ENCODE measurements at places on chromosomes 5 and 9.

DNA sequence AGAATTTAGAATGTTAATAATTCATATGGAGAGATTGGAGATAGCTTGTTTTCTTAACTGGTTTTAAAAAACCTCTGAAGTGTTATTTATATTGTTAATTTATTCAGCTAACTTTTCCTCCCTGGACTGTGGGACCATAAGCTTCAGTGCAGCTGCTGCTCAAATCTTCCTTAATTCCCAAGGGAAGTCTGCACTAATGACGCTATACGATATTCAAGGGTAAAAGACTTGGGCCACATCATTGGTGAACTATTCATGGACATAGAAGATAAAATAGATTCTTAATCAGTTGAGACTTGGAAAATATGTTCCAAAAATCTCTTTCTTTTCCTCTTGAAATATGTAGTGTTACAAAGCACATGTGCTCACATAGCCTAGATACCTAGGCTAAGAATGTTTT, 31.1 kb upstream of the GAS1 start:
- DNase-seq = no peak

DNA sequence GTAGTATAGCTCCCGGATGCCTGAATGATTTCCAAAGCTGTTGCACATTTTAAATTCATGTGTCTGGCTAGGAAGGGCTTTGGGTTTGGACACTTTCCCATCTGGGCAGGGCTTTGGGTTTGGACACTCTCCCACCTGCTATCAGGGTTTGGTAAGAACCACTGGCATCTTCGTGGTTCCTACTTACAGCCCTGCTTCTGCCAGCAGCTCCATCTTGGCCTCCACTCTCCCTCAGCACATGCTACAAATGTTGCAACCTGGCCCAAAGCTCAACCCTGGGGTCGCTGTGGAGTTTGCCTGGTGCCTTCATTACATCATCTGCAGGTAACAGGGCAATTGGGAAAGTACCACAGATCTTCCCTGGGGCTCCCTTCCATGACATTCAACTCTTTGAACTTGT, 3.5 kb downstream of the TMCO6 start:
- no peak for DNase-seq

DNA sequence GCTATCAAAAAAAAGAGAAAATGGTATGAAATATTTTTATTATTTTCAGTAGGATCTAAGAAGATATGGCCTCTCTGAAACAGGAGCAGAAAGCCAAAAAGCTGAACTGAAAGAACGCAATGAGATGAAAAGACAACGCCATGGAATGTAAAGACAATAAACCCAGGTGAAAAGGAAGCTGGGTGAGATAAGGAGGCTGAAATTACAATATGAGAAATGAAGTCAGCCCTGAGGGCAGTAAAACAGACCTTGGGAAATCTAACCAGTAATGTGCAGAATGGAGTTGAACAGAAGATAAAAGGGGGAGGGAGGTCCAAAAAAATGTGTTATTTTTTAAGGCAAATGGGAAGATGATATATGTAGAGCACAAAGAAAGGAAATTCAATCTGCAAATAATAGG, 265.3 kb downstream of the ENC1 start:
- DNase-seq = no peak

GRCh38 chr5:9015937-9016270, 530.0 kb downstream of the SEMA5A start:
- DNase-seq = no peak

DNA sequence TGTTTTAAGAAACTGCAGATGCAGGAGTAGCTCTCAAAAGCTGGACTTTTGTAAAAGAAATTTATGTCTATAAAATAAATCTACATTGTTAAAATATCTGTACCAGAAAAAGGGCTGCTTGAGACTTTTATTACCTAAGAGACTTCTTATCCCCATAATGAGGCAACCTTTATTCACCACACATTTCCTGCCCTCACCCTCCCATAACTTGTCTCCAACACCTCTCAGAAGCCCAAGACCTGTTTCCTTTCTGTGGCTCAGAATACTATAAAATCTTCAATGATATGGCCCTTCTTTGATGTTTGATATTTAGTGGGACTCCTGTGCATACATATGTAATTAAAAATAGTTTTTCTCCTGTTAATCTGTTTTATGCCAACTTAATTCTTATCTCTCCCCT, 141.5 kb upstream of the FER start:
- no peak for DNase-seq

DNA sequence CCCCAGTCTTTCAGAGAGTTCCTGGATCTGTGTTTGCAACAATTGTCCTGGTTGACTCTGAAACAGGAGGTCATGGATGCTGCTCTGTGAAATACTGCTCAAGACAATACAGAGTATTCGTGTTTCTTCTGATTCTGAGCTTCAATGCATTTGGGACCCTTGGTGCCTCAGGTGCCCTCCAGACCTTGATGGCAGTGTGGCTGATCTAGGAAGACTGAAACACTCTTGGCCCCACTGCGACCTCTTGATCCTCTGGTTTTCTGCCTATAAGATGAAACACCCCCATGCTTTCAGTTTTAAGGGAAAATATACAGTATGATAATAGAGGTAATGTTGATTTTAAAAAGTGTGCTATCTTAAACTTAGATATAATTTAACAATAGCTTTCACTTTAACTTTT, 67.6 kb downstream of the GDNF start:
- no peak for DNase-seq

- DNase-seq = peak; percentile 73
Observed at GRCh38 chr5:43000111-43000840, 39.8 kb downstream of the ANXA2R start.

- no peak for DNase-seq
Observed at GRCh38 chr5:32475334-32476097, 31.0 kb upstream of the ZFR start.

DNA sequence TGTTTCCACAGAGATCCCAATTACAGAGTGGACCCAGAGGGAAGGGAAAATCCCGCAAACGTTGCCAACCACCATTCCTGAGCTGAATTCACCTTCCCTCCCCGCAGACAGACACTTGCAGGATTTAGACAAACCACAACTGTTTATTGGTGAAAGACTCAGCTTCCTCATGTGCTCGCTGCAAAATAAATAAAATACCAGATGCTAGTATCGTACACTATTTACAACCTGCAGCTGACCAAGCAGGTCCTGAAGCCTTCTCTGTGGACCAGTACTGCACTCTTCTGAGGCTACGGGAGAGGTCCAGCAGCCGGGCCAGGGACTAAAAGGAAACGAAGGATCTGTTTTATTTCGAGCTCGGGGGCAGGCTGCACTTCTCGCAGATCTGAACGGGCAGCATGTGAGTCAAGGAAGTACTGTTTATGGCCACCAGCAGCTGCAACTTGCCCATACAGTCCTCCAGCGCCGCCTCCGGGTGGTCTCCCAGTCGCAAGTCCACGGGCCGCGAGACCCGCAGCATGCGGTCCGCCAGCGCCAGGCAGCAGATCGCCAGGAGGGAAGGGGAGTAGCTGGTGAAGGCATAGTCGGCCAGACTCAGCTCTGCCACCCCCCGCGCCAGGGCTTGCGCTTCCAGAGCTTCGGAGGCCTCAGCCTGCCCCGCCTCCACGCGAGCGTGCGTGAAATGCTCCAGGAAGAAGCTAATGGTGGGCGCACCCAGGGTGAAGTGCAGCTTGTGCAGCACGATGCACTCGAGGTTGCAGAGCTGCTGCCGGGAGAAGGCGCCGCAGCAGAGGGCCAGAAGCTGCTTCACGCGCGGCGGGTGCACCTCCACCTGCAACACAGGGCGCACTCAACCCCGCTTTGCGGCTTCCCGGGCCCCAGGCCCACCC, 2.1 kb downstream of the CCNO start:
- peak; percentile 24 for DNase-seq

- no peak for DNase-seq
Observed at GRCh38 chr5:154352960-154353548, 92.7 kb upstream of the SAP30L start.

DNA sequence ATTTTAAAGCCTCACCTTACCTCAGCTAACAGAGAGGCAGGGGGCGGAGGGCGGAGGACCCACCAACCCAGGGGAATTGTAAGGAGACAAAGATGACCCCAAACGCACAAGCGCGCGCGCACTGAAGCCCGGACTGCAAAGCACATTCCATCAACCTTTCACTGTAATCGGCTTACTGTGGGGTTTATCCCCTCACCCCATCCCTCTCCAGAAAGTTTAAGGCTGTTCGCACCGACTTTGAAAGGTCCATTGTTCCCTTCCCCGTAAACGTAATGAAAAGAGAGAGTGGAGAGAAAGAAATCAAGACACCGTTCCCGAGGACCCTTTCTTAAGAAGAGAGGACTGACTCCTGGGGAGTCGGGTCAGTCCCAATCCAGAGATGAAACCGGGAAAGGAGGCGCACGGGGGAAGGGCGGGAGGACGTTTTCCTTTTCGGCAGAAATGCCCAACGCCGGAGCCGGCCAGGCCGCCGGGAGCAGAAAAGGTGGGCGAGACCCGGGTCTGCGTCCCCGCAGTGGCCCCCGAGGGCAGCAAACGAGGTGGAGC, 464 bp downstream of the CEMIP2 start:
- peak; percentile 40 for DNase-seq

DNA sequence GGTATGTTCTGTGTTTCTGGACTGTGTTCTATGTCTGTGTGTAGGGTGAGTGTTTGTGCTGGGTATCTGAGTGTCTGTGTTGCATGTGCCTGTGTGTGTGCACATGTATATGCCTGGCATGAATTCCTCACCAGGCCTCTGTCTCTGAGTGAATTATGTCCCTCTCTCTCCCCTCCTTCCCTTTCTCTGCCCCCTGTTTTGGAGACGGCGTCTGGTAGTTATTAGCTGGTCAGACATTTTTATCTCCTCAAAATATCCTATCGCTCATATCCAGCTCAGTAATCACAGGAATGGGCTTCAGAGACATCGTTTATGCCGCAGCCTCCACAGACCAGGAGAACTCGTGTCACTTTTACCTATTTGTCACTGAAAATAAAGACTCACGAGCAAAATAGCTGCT, 483.2 kb upstream of the BRINP1 start:
- DNase-seq = no peak

DNA sequence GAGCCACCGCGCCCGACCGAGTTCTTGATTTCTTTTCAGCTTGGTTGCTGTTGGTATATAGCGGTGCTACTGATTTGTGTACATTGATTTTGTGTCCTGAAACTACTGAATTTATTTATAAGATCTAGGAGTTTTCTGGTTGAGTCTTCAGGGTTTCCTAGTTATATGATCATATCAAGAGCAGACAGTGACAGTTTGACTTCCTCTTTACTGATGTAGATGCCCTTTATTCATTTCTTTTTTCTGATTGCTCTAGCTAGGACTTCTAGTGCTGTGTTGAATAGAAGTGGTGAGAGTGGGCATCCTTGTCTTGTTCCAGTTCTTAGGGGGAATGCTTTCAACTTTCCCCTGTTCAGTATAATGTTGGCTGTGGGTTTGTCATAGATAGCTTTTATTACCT, 17.4 kb upstream of the LRRC19 start:
- no peak for DNase-seq

Data from WTC11 (cell line).